ENCODE measurements at places on chromosomes 2 and 18.

GRCh38 chr2:14081521-14081920 lies 551.0 kb upstream of the LRATD1 start:
- no peak for DNase-seq

DNA sequence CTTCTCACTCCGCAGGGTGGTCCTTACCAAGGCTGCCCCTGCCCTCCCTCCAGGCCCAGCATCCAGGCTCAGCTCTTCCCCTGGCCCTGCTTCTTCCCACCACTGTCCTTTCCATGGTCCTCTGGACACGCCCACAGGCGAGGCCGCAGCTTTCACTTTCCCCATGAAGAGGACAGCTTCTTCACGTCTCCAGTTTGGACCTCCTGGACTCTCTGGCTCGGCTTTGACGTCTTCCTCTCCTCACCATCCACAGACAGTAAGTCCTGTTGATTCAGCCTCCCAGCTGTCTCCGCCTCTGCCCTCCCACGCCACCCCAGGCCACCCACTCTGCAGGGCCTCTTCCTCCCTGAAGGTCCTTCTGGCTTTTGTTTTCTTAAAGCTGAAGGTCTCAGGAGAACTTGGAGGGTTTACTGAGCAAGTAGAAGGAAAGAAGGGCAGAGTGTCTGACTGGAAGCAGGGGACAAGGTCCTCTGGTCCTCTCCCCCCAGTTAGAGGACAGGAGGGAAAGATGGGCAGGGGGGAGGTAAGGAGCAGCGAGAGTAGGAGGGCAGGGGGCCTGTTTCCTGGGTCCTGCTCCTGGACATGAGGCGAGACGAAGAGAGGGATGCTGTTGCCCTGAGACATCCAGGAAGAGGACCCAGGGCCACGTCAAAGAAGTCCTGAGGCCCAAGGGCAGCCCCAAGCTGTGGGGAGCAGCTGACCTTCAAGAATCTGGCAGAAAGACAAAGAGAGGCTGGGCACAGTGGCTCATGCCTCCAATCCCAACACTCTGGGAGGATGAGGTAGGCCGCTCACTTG lies 24.7 kb upstream of the NMUR1 start:
- DNase-seq: no peak

- DNase-seq: no peak
These were observed 120.4 kb upstream of the MSH6 start for GRCh38 chr2:47662552-47662951.

- DNase-seq: no peak
These were observed 87.3 kb downstream of the HNRNPLL start for GRCh38 chr2:38515155-38516074.

DNA sequence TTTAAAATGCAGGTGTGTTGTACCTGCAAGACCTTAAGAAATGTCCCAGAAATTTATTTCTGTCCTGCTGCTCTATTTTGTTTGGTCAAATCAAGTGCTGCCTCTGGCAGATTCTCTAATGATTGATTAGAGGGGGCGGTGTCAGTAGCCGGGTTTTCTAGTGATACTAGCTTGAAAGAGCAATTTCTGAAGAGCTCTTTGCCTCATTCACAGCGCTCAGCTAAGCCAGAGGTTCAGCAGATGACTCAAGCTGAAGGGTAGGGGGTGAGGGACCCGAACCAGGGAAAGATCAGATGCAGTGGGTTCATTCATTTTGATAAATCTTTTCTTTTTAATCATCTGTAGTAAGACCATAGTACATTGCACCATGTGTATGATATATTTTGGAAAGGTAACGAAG lies 15.0 kb downstream of the ZBTB7C start:
- no peak for DNase-seq

DNA sequence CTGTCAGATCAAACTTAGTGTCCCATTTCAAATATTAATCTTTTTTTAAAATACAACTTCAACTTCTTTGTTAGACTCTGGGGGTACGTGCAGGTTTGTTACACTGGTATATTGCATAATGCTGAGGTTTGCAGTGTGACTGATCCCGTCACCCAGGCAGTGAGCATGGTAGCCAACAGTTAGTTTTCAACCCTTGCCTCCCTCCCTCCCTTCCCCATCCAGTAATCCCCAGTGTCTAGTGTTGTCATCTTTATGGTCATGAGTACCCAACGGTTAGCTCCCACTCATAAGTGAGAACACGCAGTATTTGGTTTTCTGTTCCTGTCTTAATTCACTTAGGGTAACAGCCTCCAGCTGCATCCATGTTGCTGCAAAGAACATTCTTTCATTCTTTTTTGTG lies 23.9 kb downstream of the NOL10 start:
- no peak for DNase-seq

- no peak for DNase-seq
These were observed 105.0 kb upstream of the KIF5C start for GRCh38 chr2:148770047-148770446.

GRCh38 chr18:35005963-35006577 lies 35.1 kb upstream of the MAPRE2 start:
- DNase-seq: peak; percentile 27

Measured in HTR-8/SVneo (cell line).